Occipital lobe (tissue), 3 donors: ENCODE measurements at places on chromosomes 2 and 18. TPM values are rescaled to one million over a fixed set of nuclear protein-coding genes. Genes with fewer than 3 reads are reported as not detected.

DNA sequence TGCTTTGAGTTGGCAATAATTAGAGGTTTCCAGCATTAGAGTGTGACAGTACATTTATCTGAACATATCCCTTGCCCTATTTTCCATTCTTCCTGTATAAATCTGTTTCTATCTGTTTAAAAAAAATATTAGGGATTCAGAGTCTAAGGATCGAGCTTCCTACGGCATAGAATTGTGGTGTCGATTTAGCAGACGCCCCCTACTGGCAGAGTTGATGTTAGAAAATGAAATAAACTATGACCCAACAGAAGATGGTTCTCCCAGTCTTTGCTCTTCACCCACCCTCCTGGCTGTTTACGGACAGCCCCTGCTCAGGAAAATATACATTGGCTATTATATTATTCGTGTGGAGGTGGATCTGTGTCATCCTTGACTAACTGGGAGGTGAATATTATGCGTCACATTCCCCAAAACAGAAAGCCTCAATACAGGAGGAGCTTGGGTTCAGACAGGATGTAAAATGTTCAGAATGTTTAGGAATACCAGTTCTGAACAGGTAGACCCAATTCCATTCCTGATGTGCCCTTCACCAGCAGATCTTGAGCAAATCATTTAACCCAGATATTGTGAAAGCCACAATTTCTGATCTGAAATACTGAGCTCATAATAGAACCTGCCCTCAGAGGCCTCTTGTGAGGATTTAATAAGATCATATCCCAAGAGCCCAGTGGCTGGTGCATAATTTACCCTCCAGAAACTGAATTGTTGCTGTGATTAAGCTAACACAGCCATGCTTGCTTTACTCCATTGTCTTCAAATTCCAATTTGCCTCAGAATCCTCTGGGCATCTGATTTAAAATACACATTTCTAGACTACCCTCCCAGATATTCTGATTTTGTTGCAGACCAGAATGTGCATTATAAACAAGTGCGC, 10.8 kb upstream of the ERMN start:
- DNase-seq: no peak

- DNase-seq: no peak
Observed at GRCh38 chr2:3493615-3494007, 25.7 kb downstream of the ADI1 start.

DNA sequence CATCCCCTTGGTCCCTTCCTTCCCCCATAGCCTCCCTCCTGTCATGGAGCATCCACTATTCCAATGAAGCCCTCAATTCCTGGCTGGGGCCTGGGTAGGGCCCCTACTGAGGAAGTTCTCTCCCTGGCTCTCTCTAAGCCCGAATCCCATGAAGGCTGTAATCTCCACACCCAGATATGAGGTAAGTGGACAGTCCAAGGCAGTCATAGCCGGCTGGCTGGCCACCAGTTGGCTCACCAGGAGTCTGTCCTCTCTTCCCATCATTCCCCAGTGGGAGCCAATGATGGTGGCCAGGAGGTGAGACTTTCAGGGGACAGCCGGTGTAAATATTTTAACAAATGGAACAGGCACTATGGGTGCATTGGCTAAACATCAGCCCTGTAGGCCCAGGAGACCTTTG, 6.8 kb upstream of the TAF1B start:
- DNase-seq: no peak

GRCh38 chr2:224909885-224910573, 132.2 kb downstream of the DOCK10 start:
- no peak for DNase-seq

MAL gene
- not detected for total RNA-seq

AQP12B gene
- not detected for total RNA-seq

OR6B2 gene
- total RNA-seq: not detected

KCNE4 gene
- 3.7 TPM for total RNA-seq

LRRC30 gene
- total RNA-seq: not detected

DNA sequence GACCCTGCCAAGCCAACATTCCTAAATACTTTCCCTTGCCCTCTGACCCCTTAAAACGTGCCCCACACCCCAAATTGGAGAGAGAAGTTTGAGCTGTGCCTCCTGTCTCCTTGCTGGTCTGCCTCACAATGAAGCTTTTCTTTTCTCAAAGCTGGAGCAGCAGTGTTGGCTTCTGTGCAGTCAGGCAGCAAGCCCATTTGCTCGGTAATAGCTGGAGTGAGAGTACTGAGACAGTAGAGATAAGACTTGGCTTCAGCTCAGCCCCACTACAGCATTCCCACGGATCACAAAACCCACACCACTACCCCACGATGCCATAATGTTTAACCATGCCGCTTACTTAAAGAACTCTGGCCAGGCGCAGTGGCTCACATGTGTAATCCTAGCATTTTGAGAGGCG, 73.0 kb downstream of the NCAPH start:
- DNase-seq: peak; percentile 79

GRCh38 chr2:10486601-10487079, 38.5 kb upstream of the ODC1 start:
- DNase-seq: no peak
